Upper lobe of left lung (tissue), 6 donors: ENCODE measurements at places on chromosomes 4 and X.

DNA sequence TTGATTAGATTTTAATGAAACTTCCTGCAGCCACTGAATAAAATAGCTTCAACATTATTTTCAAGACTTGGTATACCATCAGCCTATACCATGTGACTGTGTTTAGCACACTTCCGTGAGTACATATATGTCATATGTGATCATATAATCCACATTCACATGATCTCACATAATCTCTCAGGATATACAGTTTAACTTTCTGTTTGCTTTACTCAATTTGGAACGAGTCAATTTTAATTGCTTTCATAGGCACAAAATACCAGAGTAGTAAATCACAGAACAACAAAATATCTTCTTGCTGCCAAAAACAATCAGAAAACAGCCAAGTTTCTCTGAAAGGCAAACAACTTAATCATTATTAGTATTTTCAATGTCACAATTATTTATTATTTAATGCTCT is 731.1 kb upstream of the DIAPH2 start:
- no peaks in the 10 kb centered on the region for H3K27me3 ChIP-seq
- DNase-seq: no peak
- H3K27ac ChIP-seq: no peak overlapping the region
- no peaks in the 10 kb centered on the region for H3K4me1 ChIP-seq
- H3K4me3 ChIP-seq: no peak overlapping the region

- H3K27ac ChIP-seq: no peak overlapping the region
- H3K27me3 ChIP-seq: no peaks in the 10 kb centered on the region
- no peak overlapping the region for H3K4me3 ChIP-seq
- no peaks in the 10 kb centered on the region for H3K36me3 ChIP-seq
- H3K4me1 ChIP-seq: no peaks in the 10 kb centered on the region
Measured at GRCh38 chr4:96016634-96017299, 176.9 kb downstream of the PDHA2 start.

DNA sequence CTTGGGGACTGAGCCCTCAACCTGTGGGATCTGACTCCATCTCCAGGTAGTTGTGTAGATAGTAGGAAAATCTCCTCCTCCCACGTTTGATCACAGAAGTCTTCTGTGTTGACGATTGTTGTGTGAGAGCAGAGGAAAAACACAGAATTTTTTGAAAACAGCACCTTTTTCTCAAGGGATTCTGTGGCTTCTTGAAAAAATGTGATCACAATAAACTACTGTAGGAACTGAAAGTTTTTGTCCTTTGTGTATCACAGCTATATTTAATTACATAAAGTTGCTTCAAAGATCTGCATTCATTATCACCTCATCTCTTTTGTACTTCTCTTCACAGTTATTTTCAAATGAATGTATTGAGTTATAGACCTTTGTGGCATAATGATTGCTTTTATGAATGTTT is 85.1 kb downstream of the AFF1 start:
- DNase-seq: no peak
- H3K4me3 ChIP-seq: no peak overlapping the region
- peaks cover 45% of the 10 kb centered on the region for H3K4me1 ChIP-seq
- no peaks in the 10 kb centered on the region for H3K27me3 ChIP-seq
- H3K36me3 ChIP-seq: no peaks in the 10 kb centered on the region

DNA sequence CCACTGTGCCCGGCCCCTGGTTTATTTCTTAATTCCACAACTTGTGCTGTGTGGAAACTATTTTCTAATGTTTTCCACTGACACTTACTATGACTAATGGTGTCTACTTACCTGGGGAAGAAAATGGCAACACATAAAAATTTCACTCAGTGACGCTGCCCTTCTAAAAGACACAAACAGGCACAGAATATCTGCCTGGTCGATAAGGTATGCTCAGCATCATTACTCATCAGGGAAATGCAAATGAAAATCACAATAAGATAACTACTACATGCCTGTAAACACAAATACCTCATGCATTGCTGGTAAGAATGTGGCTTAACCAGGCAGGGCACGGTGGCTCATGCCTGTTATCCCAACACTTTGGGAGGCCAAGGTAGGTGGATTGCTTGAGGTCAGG is 61.6 kb downstream of the UBE2K start:
- H3K27me3 ChIP-seq: no peaks in the 10 kb centered on the region
- H3K4me1 ChIP-seq: no peaks in the 10 kb centered on the region
- DNase-seq: no peak
- H3K27ac ChIP-seq: no peak overlapping the region
- H3K36me3 ChIP-seq: peaks cover 6% of the 10 kb centered on the region

GRCh38 chr4:112153211-112153791 is 8.0 kb downstream of the FAM241A start:
- H3K36me3 ChIP-seq: no peaks in the 10 kb centered on the region
- DNase-seq: no peak
- no peak overlapping the region for H3K27ac ChIP-seq
- H3K4me3 ChIP-seq: no peak overlapping the region
- H3K4me1 ChIP-seq: peaks cover 4% of the 10 kb centered on the region
- no peaks in the 10 kb centered on the region for H3K27me3 ChIP-seq

GRCh38 chr4:57048590-57049304 is 61.4 kb downstream of the IGFBP7 start:
- no peak overlapping the region for H3K27ac ChIP-seq
- no peaks in the 10 kb centered on the region for H3K27me3 ChIP-seq
- H3K4me1 ChIP-seq: peaks cover 3% of the 10 kb centered on the region
- DNase-seq: no peak
- H3K4me3 ChIP-seq: no peak overlapping the region
- no peaks in the 10 kb centered on the region for H3K36me3 ChIP-seq

DNA sequence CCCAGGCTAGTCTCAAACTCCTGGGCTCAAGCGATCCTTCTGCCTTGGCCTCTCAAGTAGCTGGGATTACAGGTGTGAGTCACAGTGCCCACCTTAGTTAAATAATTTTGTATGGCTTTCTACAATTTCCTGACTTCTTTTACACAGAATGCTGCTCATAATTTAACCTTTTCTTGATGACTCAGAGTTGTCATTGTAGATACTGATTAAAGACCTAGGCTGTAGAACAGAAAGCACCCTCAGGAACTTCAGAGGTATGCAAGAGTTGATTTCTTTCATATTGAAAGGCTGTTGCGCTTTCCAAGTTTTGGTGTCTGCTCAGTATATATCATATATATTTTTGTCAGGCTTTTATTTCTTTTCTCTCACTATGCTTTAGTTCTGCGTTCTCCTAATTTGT is 21.1 kb upstream of the GPR34 start:
- no peak overlapping the region for H3K4me3 ChIP-seq
- no peak for DNase-seq
- no peak overlapping the region for H3K27ac ChIP-seq
- no peaks in the 10 kb centered on the region for H3K27me3 ChIP-seq

- H3K27me3 ChIP-seq: no peaks in the 10 kb centered on the region
- H3K36me3 ChIP-seq: no peaks in the 10 kb centered on the region
- H3K4me1 ChIP-seq: no peaks in the 10 kb centered on the region
- H3K4me3 ChIP-seq: no peak overlapping the region
- no peak overlapping the region for H3K27ac ChIP-seq
Measured at GRCh38 chr4:25015012-25015411, 15.7 kb downstream of the LGI2 start.

DNA sequence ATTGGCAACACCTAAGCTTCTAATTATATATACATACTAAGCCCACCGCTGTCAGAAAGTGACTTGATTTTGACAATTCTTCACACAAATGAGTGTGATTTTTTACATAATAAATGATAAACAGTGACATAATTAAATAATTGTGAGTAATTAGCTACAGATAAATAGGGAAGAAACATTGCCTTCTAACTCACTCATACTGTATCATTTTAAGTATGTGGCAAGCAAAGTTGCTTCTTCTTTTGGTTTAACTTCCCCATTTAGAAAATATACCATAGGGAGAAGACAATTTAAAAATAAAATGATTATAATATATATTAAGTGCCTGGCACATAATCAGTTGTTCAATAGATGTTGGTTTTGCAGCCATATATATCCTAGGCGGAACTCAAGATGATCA is 644.2 kb downstream of the FSTL5 start:
- H3K4me1 ChIP-seq: no peaks in the 10 kb centered on the region
- no peak for DNase-seq
- no peaks in the 10 kb centered on the region for H3K36me3 ChIP-seq
- no peak overlapping the region for H3K27ac ChIP-seq

DNA sequence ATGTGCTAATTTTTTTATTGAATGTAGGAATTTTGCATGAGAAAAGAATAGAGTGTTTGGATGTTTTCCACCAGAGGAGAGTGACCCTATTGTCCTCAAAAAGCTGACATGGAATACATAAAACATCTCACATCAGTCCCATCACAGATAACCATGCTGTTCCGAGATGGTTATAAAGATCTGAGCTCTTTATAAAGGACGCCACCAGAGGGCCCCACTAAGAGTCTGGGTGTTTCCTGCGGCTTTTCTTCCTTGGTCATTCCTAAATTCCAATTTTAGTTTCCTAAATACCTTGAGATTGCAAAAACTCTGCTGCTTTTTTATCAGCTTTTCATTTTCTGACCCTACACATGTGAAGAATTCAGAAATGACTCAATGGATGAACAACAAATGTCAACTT is 504.5 kb upstream of the FRG1 start:
- H3K36me3 ChIP-seq: no peaks in the 10 kb centered on the region
- no peak overlapping the region for H3K27ac ChIP-seq
- no peak for DNase-seq
- no peak overlapping the region for H3K4me3 ChIP-seq
- no peaks in the 10 kb centered on the region for H3K27me3 ChIP-seq
- H3K4me1 ChIP-seq: no peaks in the 10 kb centered on the region

DNA sequence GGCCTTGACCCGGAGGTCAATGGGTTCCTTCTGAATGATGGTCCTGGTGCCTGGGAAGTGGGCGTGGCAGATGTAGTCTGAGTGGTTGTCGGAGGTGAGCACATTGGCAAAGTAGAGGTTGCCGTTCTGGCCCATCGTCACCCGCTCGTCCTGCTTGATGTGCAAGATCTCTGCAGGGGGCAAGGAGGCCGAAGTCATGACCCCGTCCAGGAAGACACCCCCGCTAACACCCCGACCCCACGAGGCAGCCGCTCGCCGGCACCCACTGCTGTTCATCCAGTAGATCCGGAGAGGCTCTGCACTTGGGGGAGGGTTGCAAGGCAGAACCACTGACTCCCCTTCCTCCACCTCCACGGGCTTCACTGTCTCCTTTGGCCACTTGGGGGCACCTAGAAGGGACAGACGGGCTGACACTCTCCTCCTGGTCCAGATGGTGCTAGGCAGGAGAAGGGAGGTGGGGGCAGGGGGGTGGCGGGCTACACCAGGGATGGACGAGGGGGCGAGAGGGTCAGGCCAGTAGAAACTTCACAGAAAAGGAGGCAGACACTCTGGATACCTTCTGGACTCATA is 15.1 kb downstream of the L1CAM start:
- no peaks in the 10 kb centered on the region for H3K4me1 ChIP-seq
- no peak overlapping the region for H3K4me3 ChIP-seq
- H3K27me3 ChIP-seq: peaks cover 7% of the 10 kb centered on the region
- no peaks in the 10 kb centered on the region for H3K36me3 ChIP-seq
- no peak overlapping the region for H3K27ac ChIP-seq
- DNase-seq: no peak

- H3K36me3 ChIP-seq: no peaks in the 10 kb centered on the region
- no peak for DNase-seq
- peaks cover 17% of the 10 kb centered on the region for H3K4me1 ChIP-seq
- H3K4me3 ChIP-seq: no peak overlapping the region
Measured at GRCh38 chr4:7830747-7831146, 108.9 kb downstream of the AFAP1 start.

GRCh38 chr4:65791111-65791811 is 121.0 kb upstream of the EPHA5 start:
- no peaks in the 10 kb centered on the region for H3K36me3 ChIP-seq
- H3K4me1 ChIP-seq: no peaks in the 10 kb centered on the region
- H3K27me3 ChIP-seq: no peaks in the 10 kb centered on the region

GRCh38 chr4:1093391-1094335 is 19.7 kb downstream of the RNF212 start:
- DNase-seq: no peak
- H3K36me3 ChIP-seq: no peaks in the 10 kb centered on the region
- H3K27ac ChIP-seq: no peak overlapping the region
- H3K27me3 ChIP-seq: no peaks in the 10 kb centered on the region
- no peak overlapping the region for H3K4me3 ChIP-seq
- peaks cover 7% of the 10 kb centered on the region for H3K4me1 ChIP-seq

DNA sequence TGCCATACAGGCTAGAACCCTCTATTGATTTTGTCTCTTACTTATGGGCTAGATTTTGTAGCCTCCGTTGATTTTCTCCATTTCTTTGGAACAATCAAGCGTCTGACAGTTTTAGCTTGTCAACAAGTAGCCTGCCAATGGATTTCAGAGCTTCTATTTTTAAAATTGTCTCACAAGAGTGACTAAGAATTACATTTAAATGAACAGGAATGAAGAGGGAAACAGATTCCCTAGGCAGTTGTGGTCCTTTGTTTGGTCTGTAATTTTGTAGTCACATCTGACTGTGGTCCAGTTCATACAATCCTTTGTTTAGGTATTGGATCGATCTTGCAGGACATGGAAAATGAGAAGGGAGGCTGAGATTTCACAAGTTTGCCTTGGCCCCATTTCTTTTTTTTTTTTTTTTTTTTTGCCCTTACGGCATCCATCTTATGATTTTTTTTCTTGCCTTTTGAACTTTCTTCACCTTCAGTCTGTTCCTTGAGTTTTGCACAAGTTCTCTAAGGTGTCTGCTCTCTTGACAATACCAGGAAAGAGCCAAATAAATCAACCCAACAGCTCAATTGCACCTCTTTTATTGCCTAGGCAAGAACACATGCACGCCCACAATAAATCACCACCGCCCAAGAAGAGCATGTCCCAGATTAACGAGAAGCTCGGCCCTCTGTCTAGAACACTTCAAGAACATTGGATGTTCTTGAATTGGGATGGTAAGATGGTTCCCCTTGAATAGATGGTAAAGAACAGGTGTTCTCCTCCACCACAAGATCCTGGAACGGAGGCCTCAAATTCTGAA is 86.5 kb upstream of the EGFL6 start:
- no peaks in the 10 kb centered on the region for H3K36me3 ChIP-seq
- H3K4me3 ChIP-seq: no peak overlapping the region
- H3K27me3 ChIP-seq: no peaks in the 10 kb centered on the region
- no peak overlapping the region for H3K27ac ChIP-seq

DNA sequence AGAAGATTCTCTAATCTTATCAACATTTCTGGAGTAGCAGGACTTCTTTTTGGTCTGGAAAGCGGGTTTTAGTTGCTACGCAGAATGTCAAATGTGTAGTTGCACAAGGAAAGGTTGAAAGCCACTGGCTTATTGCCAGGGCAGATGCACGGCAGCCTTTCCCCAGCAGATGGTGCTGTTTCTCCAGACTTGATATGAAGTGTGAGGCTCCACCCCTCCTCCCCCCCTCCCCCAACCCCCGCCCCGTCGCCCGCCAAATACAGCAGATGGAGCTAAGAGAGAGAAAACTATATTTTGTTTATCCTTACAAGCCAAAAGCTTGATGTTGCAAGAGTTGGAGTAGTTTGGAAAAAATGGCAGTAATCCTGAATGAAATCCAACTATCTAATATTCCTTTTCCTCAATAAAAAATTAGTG is 32.0 kb downstream of the ENOPH1 start:
- peaks cover 35% of the 10 kb centered on the region for H3K36me3 ChIP-seq
- H3K4me1 ChIP-seq: peaks cover 3% of the 10 kb centered on the region
- no peaks in the 10 kb centered on the region for H3K27me3 ChIP-seq
- no peak overlapping the region for H3K27ac ChIP-seq

- no peak for DNase-seq
- no peak overlapping the region for H3K4me3 ChIP-seq
- H3K36me3 ChIP-seq: no peaks in the 10 kb centered on the region
- no peak overlapping the region for H3K27ac ChIP-seq
- H3K27me3 ChIP-seq: no peaks in the 10 kb centered on the region
- peaks cover 22% of the 10 kb centered on the region for H3K4me1 ChIP-seq
Measured at GRCh38 chr4:128601991-128602695, 207.4 kb upstream of the JADE1 start.
